Astrocyte of the hippocampus (primary cell): ENCODE measurements at places on chromosomes 2 and 18.

DNA sequence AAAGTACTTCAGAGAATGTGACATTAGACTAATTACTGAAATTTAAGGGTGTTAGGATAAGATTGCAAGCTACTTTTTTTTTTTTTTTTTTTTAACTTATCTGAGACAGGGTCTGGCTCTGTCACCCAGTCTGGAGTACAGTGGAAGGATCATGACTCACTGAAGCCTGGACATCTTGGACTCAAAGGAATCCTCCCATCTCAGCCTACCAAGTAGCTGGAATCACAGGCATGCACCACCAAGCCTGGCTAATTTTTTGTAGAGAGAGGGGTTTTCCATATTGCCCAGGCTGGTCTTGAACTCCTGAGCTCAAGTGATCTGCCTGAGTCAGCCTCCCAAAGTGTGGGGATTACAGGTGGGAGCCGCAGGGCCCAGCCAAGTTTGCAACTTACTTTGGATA is 1246.0 kb upstream of the ZEB2 start:
- no peak for DNase-seq

- DNase-seq, result peak; percentile 36
These were observed 433.0 kb upstream of the CHAC2 start for GRCh38 chr2:53334610-53335009.

- no peak for DNase-seq
These were observed 64.2 kb downstream of the MTCL1 start for GRCh38 chr18:8769509-8770095.

DNA sequence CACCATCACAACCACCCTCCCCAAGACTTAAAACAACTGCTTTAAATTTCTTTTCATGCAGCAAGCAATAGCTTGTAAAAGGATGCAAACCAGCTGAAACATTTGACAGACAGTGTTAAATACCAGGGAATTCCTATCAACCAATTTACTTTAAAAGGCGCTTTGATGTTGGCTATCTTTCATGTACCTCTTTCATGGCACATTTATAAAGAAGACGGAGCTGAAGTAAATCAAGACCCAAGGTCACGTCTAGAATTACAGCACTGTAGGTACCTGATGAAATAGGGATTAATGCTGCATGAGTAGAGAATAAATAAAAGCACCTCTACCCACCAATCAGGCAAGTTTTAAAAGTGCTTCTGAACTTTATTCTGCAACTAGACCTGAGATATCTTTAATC is 78.9 kb downstream of the SRBD1 start:
- DNase-seq, result no peak

GRCh38 chr2:96685577-96686459 is 43.3 kb downstream of the FER1L5 start:
- DNase-seq, result peak; percentile 20

DNA sequence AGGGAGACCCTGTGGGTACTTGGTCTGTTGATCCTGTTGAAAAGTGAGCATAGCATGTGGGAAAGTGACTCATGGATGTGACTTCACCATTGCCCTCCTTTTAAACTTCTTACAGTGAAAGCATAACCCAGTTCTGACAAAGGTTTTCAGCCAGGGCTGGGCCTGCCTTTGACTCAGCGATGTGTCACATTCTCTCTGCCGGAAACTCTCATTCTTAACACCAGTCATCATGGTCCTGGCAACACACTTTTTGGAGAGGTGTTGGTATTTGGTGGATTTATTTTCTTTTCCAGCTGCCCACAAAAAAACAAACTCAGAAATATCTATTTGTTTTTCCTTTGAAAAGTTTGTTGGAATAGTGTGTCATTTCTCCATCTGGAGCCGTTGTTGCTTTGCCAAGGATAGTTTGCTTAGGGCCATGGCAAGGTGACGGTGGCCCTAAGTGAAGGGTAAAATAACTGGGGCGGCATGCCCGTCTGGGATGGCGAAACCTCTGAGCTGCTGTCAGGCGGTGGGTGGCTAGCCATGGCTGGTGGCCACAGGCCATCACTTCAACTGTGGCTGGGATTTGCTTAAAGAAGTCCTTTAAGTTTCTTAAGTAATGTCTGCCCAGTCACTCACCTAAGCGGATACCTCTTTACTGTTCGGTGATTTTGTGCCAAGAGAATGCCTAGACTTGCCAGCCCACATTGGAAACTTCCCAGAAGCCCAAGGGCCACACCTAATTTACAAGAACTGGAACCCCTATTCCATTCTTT is 123.3 kb downstream of the LTBP1 start:
- DNase-seq, result peak; percentile 98

GRCh38 chr18:53757328-53757727 is 467.1 kb downstream of the MBD2 start:
- DNase-seq, result no peak

DNA sequence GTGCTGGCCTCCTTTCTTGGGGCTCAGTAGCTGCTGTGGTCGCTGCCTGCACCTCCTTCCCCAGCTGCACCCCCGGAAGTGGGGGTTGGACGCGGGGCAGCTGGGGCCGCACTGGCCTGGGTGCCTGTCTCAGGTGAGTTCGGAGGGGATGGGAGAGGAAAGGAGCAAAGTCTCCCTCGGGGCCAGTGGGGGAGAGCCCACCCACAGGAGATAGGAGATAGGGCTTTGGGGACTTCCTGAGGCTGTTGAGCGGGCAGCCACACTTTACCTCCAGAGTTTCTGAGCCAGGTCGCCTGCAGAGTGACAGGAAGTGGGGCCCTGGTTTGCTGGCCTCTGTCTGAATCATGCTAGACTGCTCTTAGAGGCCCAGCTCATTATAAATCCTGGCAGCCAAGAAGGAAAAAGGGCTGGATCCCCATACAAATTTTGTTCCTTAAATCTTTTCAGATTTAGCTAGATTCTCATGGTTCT is 8.1 kb downstream of the MBP start:
- peak; percentile 55 for DNase-seq

GRCh38 chr2:221779614-221780067 is 207.5 kb upstream of the EPHA4 start:
- DNase-seq, result peak; percentile 95

DNA sequence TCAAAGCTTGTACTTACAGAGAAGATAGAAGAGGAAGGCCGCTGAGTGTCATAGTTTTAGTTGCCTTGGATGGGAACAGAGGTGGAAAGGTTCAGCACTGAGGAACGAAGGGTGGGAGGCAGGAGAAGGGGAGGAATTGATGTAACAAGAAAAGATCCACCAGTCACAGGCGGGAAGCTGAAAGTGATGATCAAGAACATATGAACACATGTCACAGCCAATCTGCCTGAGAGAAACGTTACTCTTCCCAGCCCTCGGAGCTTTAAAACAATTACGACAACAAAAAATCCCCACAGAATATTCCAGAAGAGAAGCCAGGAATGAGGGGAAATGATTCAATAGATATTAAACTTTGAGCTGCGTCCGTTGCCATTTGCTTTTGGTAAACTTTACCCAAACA is 87.1 kb downstream of the TSHZ1 start:
- DNase-seq, result no peak

- DNase-seq, result peak; percentile 47
These were observed 298.8 kb upstream of the FANCL start for GRCh38 chr2:58539973-58540372.

- peak; percentile 52 for DNase-seq
These were observed 68.0 kb downstream of the ZFP36L2 start for GRCh38 chr2:43158259-43158880.

DNA sequence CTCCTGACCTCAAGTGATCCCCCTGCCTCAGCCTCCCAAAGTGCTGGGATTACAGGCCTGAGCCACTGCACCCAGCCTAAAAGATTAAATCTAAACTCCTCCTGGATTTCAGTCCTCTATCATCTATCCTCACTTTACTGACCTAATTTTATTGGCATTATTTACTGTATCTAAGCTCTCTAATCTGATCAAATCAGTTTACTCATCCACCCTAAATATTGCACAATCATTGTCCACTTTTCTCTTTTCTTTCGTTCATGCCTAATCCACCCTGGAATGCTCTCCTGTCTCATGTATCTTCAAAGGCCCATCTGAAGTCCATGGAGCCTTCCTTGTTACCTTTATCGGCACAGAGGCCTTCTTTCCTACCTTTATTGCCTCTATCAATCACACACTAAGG is 31.6 kb upstream of the GPR155 start:
- DNase-seq, result no peak

DNA sequence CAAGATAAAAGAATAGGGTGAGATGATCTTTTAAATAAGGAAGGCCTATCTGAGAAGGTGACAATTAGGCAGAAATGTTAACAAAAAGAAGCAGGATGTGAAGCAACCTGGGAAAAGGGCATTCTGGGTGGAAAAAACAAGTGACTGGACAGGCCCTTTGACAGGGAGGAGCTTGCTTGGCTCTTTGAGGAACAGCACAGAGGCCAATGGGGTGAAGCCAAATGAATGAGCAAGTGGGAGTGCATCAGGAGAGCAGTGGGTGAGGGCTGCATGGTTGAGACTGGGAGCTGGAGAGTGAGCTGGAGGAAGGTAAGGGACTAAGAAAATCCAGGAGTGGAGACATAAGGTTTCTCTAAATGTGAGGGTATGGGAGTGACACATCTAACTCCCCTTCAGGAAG is 126.9 kb downstream of the TDRD15 start:
- DNase-seq, result no peak

- DNase-seq, result no peak
These were observed 117.6 kb downstream of the NEDD4L start for GRCh38 chr18:58161659-58162058.

GRCh38 chr2:6963727-6964126 is 46.5 kb downstream of the RNF144A start:
- DNase-seq, result no peak

DNA sequence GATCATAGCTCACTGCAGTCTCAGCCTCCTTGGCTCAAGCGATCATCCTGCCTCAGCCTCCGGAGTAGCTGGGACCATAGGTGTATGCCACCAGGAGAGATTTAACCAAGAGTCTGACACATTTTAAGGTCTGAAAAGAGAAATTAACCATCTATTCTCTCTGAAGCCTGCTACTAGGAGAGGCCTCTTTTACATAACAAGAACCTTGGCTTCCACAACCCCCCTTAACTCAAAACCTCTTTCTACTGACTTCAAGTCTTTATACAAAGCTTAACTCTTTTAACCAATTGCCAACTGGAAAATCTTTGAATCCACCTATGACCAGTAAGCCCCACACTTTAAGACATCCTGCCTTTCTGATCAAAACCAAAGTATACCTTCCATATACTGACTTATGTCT is 279.9 kb upstream of the CELF4 start:
- no peak for DNase-seq

DNA sequence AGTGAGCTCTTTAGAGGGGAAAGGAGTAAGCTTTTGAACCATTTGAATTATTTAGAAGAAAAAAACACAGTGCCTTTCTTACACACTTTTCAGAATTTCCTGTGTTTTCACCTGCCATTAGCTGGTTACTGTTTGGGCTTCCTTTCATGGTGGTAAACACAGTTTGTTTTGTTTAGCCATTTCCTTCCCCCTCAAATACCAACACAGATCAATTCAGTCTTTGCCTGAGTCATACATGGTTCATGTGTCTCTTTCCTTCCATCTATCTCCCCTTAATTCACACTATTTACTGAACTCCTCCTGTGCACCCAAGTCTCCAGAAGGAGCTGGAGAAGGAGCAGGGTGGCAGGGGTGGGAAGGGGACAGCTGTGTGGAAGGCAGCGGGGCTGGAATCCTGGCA is 45.0 kb downstream of the TCF7L1 start:
- no peak for DNase-seq

- DNase-seq, result no peak
These were observed 116.1 kb downstream of the NCKAP5 start for GRCh38 chr2:133452146-133452545.

DNA sequence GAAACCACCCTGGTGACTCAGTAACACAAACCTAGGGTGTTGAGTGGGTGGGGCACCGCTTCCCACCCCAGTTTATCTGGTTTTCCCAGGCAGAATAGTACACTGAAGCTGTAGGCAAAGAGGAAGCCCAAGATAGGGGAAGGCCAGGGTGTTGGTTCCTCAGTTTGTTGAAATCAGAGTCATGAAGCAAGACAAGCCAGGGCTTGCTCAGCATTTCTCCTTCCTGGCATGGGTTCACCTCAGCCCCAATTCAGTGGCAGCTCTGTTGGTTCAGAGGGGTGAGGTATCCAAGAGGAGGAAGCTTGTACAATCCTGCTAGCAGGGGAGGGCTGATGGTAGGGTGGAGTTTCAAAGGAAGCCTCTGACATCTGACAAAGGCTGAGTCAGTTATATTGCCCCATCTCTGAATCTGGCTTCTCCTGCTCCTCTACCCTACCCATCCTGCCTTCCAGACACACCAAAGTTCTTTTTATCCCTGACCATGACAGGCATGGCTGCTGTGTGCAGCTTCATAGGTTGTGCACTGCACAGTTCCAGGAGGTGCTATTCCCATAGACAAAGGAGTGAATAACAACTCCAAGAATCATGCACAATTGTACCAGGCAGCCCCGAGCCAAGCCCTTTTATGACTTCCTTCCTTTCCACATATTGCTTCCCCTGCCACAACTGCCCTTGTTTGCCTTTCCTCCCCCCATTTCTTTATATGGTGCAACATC is 24.9 kb upstream of the RAB10 start:
- DNase-seq, result no peak

DNA sequence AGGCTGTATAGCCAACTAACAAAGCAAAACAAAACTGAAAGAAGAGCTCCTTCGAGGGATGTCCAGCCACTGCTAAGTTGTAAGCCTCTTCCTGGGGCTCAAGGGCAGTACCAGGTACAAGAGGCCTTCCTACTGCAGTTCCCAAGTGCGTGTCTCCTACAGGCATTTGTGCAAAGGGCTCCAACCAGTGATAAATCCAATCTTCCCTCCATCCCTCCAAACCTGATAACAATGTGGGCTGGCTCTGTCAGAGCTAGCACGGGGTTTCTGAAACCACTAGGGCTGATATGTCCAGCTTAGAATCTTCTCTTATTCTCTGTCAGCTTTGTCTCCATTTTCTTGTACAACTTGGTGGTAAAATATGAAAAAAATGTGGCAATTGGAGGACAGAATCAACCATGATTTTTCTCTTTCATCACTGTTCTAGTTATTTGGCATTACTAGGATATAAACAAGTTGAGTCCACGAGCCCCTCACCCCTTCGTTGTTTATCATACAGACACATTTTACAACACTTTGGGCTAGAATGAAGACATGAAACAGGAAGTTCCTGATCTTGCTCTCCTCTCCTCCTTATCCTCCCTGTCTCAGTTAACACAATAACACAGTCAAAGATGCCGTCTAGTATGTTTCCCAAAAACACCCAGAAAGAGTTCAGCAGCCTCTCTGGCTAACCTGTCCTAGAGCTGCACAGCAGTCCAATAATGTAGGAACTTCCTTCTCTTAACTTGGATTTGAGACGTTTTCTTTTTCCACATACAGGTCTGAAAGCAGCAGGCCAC is 35.4 kb upstream of the WIPF1 start:
- DNase-seq, result no peak

GRCh38 chr2:44935729-44936098 is 5.8 kb upstream of the SIX3 start:
- no peak for DNase-seq

- no peak for DNase-seq
These were observed 198.7 kb downstream of the LTBP1 start for GRCh38 chr2:33145459-33145858.

GRCh38 chr2:170815746-170816503 is 762 bp upstream of the GAD1 start:
- DNase-seq, result peak; percentile 85
